ENCODE measurements at places on chromosomes 16 and 17. TPM values are rescaled to one million over a fixed set of nuclear protein-coding genes. Genes with fewer than 3 reads are reported as not detected.

Gene ALDH3A2
- 29.9 TPM for total RNA-seq

Gene TP53I13
- total RNA-seq = 97.0 TPM

Gene DRC3
- total RNA-seq = not detected

Gene SUZ12
- 70.3 TPM for total RNA-seq

Gene TMIGD1
- total RNA-seq = not detected

Gene TBC1D3H
- not detected for total RNA-seq

Gene KRTAP4-1
- not detected for total RNA-seq

Gene DNAI2
- total RNA-seq = 1.3 TPM

Gene TMC7
- not detected for total RNA-seq

Gene IRX5
- not detected for total RNA-seq

Gene VTN
- total RNA-seq = 0.18 TPM

Gene PIPOX
- 2.2 TPM for total RNA-seq

Gene MYO15A
- total RNA-seq = 1.2 TPM

Gene CD300A
- 2.0 TPM for total RNA-seq

Gene CRISPLD2
- not detected for total RNA-seq

Gene PRSS33
- not detected for total RNA-seq

Gene CCL4
- total RNA-seq = 367 TPM

Gene EME2
- total RNA-seq = 22.3 TPM

Gene CD68
- total RNA-seq = 10.0 TPM

Gene OVCA2
- 31.7 TPM for total RNA-seq

Gene GRIN2C
- total RNA-seq = 0.09 TPM

Gene CIAO2B
- total RNA-seq = 131 TPM

Gene CCL3
- total RNA-seq = 634 TPM

Gene RAMP2
- not detected for total RNA-seq

Gene YPEL2
- total RNA-seq = 12.3 TPM

Gene MRPL58
- total RNA-seq = 45.9 TPM

Gene COX4I1
- 422 TPM for total RNA-seq

Gene C17orf58
- total RNA-seq = 10.7 TPM

Gene KRTAP9-4
- not detected for total RNA-seq

Gene TMEM114
- total RNA-seq = not detected

Gene SDR42E1
- 8.9 TPM for total RNA-seq

Gene KRT28
- total RNA-seq = not detected

Gene ENPP7
- 0.23 TPM for total RNA-seq

Gene TMEM98
- 0.35 TPM for total RNA-seq

Gene PPP1R27
- total RNA-seq = not detected

Gene CCDC200
- total RNA-seq = not detected

Gene CCL4L2
- 56.5 TPM for total RNA-seq

Gene CCL18
- total RNA-seq = not detected

Gene TMEM106A
- 23.1 TPM for total RNA-seq

Gene CES3
- 4.5 TPM for total RNA-seq

Gene CCL2
- total RNA-seq = 0.73 TPM

Gene KRT12
- total RNA-seq = not detected

Gene CDYL2
- 60.8 TPM for total RNA-seq

Gene MT3
- total RNA-seq = not detected

Gene HOXB8
- total RNA-seq = 0.38 TPM

Gene KRTAP9-3
- not detected for total RNA-seq

Gene FN3K
- 1.2 TPM for total RNA-seq

Gene TMEM231
- 2.9 TPM for total RNA-seq

Gene HOXB7
- 1.7 TPM for total RNA-seq

Gene CHD9NB
- 0.79 TPM for total RNA-seq

Gene KNOP1
- 24.4 TPM for total RNA-seq

Gene TAT
- not detected for total RNA-seq

Gene MYH1
- not detected for total RNA-seq

All from activated CD8-positive, alpha-beta memory T cell treated with anti-CD3 and anti-CD28 coated beads, Interleukin-2, amount 10 ng/mL, durations not matched to agents 7 days and 5 days (primary cell).